ENCODE measurements at places on chromosomes 4 and X.

- DNase-seq: no peak
Measured at GRCh38 chr4:136369073-136369472, 1163.2 kb downstream of the PCDH18 start.

DNA sequence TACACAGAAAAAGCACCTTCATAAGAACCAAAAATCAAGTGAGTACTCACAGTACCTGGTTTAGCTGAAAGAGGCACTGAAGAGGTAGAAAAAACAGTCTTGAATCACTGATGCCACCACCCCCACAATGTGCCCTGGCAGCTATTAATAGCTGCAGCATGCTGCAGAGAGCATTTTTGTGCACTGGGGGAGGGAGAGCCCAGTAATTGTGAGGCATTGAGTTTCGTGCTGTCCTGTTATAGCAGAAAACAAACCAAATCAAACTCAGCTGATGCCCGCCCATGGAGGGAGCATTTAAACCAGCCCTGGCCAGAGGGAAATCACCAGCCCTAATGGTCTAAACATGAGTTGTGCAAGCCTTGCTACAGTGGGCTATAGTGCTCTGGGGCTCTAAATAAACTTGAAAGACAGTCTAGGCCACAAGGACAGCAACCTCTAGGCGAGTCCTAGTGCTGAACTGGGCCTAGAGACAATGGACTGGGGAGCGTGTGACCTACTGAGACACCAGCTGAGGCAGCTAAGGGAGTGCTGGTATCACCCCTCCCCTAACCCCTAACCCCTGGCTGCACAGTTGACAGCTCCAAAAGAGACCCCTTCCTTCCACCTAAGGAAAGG, 106.3 kb upstream of the TMLHE start:
- no peak for DNase-seq

DNA sequence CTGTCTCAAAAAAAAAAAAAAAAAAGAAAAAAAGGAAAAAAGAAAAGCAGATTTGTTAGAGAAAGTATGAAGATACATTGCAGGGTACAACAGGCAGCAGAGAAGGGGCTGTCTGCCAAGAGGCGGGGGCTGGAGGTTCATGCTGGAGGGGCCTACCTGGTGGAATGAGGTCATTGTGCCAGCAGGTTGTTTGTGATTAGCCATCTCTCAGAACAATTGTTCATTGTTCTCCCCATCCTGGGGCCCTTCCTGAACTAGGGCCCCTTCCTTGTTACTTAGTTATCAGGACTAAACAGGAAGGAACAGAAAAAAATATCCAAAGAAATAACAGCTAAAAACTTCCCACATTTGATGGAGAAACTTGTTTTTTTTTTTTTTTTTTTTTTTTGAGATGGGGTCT, 14.0 kb upstream of the GPKOW start:
- DNase-seq: no peak

- DNase-seq: no peak
Measured at GRCh38 chr4:143251348-143251747, 66.6 kb downstream of the USP38 start.

DNA sequence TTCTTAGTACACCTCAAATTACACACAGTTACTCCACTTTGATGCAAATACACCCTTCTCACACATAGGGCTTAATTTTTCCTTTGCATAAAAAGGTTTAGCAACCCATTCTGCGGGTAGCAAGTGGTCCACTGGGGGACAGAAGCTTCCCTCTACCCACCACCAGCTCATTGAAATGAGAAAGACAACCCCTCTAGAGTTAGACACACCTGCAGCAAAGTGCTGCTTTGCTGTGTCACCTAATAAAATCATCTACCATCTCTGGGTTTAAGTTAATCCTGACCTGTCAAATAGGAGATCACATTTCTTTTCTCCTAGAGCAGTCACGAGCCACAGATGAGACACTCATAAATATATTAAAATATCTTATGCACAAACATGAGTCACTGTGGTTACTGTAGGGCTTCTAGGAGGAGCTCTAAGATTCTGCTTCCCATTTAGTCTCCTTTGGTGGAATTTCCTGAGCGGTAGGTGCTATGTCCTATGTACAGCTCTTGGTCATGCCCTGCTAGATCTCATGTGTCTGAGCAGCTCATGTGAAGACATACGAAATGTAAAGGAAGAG, 11.9 kb downstream of the BMX start:
- no peak for DNase-seq

DNA sequence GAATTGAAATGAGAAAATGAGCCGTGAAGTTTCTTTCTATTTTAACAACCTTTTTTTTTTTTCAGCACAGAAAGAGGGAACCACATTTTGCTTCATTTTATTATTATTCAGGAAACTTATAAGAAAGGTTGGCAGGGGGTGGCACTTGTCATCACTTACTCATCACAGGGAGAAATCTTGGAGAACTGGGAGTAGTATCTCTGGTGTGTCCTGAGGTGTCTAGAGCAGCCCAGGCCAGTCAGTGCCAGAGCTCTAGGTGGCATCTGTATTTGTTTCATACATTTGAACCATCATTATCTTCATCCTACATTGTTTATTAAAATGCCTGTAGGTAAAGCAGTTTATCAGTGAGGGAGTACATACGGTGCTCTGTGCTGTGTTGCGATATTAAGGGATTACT, 43.8 kb upstream of the ARHGAP24 start:
- no peak for DNase-seq

- no peak for DNase-seq
Measured at GRCh38 chr4:134027931-134028330, 173.7 kb downstream of the PABPC4L start.

GRCh38 chr4:14046642-14047041, 419.1 kb upstream of the BOD1L1 start:
- no peak for DNase-seq

DNA sequence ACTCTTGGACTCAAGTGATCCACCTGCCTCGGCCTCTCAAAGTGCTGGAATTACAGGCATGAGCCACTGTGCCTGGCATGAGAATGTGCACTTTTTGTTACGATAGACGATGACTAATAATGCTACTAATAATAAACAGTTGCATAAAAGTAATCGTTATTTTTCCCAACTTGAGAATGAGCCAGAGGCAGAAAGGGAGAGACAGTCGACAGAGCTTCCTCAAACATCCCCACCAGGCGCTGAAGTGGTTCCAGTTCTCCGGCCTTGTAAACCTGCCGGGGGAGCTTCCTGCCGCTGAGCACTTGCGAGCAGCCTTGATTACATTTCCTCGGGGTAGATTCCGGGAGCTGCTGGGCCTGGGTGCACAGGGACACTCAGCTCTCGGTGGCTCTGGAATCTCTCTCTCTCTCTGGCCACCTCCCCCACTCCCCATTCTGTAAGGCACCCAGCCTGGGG, 8.9 kb upstream of the HTRA3 start:
- DNase-seq: no peak

DNA sequence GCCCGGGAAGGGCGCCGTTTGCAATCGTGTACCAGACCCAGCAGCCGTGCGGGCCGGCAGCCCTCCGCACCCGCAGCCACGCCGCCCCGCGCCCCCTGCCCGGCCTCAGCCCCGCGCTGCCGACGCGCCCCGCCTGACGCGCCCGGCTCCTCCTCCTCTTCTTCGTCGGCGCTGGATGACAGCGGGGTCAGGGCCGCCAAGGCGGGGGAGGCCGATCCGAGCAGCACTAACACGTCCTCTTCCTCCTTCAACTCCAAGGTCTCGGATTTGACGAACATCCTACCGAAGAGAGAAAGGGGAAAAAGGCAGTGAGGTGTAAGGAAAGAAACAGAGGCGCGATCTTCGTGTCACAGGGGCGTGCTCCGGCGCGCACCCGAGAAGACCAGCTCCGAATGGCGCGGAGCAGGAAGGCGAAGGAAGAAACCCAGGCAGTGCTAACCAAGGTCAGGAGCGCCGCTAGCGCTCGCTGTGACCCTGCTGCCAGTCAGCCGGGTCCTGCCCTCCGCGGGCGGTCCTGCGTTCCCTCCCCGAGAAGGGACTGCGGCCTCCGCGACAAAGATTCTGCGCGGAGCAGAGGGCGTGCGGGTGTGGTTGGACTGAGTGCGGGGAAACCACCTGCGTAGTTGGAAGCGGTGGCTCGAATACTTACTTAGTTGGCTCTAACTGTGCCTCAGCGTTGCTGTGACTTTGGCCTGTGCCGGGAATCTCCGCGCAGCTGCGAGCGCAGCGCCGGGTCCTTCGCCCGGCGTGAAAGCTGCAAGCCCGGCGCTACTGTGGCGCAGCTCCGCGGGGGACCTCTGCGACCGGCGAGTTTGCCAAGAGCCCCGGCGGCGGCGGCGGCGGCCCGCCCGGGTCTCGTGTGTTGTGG, 548 bp downstream of the NEUROG2 start:
- DNase-seq: no peak

GRCh38 chr4:181365671-181366070, 877.5 kb upstream of the TENM3 start:
- no peak for DNase-seq

GRCh38 chrX:38803588-38804431, 2.6 kb downstream of the MID1IP1 start:
- no peak for DNase-seq

DNA sequence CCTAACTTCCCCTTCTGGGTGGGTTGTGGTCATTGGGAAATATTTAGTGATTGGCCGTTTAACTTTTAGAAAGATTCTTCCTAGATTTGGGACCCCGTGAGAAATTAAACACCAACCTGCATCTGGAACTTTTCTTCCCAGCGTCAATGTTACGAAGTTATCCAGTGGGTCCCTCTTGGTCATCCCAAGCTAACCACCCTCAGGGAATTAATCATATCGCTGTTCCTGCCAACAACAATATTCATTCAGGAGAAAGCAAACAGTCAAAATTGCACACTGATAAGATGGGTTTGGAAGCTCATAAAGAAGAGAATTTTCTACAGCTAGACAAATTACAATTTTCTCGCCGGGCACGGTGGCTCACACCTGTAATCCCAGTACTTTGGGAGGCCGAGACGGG, 121.2 kb upstream of the STX18 start:
- no peak for DNase-seq

GRCh38 chr4:46844325-46844917, 64.6 kb downstream of the COX7B2 start:
- DNase-seq: peak; percentile 18

DNA sequence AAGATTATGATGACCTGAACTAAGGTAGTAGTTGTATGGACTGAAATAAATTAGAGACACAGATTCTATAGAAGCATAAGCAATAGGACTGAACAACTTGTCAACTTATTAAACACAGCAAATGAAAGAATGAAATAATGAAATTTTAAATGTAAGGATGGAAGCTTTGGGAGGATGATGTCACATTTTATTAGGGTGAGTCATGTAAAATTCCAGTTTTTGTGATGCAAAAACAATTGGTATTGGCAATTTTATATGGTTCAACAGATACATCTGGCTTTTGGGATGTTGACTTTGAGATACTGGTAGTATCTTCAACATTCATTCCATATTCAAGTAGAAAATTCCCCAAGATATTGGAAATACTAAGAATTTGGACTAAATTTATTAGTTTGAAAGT, 72.7 kb upstream of the IL15 start:
- no peak for DNase-seq

GRCh38 chr4:16579866-16580265, 318.6 kb downstream of the LDB2 start:
- no peak for DNase-seq

DNA sequence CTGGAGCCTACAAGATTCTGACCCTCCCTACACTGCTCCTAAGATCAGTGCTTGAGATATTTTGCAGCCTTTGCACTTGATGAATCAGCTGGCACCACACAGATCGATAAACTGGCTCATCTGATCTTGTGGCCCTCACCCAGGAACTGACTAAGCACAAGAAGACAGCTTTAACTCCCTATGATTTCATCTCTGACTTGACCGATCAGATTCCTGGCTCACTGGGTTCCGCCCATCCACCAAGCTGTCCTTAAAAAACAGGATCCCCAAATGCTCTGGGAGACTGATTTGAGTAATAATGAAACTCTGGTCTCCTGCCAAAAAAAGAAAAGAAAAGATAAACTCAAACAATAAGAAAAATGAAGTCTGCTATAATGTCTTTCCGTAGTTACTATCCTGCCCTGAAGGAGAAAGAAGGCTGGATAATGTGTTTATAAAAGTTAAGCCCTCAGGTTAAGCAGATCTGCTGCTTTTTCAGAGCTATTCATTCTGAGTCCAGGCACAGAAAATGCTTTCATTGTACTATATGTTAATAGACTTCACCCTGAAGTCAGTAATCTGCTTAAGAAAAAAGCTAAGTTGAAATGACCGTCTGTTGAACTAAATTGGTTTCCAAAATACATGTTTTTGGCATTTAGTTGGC, 795.2 kb downstream of the TRIML1 start:
- no peak for DNase-seq

DNA sequence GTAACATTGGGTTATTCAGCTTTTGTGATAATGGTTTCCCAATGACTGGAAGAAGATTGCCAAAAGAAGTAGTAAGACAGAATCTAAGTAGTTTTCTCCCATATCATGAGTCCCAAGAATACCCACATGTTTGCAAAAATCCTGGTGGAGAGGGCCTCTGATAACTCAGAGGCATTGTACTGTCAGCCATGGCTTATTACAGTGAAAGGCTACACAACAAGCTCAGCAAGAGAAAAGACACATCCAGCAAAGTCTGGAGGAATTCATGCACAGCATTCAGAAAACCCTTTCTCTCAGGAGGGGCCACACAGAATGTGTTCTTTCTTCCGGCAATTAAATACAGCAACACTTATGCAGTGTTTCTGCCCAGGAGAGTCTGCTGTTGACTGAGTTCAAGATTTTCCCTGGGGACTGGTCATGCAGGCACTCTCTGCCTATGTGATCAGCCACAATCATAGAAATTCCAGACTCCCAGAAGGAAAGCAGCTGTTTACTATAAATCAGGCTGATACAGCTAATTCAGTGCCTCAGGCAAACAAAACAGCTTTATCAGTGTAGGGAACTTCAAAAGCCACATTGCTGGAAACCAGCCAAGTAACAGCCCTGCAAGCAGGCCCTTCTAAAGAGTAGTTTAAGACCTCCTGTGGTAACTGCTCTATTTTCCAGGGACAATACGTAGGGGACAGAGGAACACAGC, 937.1 kb downstream of the CCSER1 start:
- DNase-seq: no peak

- no peak for DNase-seq
Measured at GRCh38 chr4:159159611-159160010, 56.7 kb downstream of the RAPGEF2 start.

- no peak for DNase-seq
Measured at GRCh38 chr4:41232406-41232805, 18.1 kb upstream of the APBB2 start.
